ENCODE measurements at places on chromosomes 3 and 15.

DNA sequence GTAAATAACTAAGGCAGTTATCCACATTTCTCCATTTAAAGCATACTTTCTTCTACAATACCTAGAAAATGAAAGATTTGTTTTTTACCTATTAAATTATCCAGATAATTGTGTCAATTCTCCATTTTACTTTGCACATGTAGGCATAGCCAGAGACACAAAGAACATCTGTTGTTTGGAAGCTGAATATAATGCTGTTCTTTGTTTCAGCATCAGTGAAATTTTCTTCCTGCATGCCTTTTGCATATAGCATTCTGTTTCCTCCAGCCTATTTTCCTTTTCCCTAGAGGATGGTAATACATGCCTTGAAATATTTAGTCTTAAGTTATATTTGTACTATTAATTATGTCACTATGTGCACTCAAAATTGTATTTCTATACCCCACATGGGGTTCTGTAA is 233.7 kb downstream of the CNTN6 start:
- no peak for DNase-seq

GRCh38 chr3:16240229-16241023 is 24.3 kb downstream of the DPH3 start:
- DNase-seq, result no peak

- DNase-seq, result no peak
Observed at GRCh38 chr3:197464794-197465193, 91.0 kb downstream of the BDH1 start.

- DNase-seq, result no peak
Observed at GRCh38 chr3:98171071-98171470, 4.6 kb downstream of the OR5H15 start.

DNA sequence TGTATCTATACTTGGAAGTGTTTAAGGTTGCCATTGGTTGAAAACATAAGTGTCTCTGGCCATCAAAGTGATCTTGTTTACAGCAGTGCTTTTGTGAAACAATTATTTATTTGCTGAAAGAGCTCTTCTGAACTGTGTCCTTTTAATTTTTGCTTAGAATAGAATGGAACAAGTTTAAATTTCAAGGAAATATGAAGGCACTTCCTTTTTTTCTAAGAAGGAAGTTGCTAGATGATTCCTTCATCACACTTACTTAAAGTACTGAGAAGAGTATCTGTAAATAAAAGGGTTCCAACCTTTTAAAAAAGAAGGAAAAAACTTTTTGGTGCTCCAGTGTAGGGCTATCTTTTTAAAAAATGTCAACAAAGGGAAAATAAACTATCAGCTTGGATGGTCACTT is 19.7 kb downstream of the B3GNT5 start:
- no peak for DNase-seq
